ENCODE measurements at places on chromosomes 3 and 15.

DNA sequence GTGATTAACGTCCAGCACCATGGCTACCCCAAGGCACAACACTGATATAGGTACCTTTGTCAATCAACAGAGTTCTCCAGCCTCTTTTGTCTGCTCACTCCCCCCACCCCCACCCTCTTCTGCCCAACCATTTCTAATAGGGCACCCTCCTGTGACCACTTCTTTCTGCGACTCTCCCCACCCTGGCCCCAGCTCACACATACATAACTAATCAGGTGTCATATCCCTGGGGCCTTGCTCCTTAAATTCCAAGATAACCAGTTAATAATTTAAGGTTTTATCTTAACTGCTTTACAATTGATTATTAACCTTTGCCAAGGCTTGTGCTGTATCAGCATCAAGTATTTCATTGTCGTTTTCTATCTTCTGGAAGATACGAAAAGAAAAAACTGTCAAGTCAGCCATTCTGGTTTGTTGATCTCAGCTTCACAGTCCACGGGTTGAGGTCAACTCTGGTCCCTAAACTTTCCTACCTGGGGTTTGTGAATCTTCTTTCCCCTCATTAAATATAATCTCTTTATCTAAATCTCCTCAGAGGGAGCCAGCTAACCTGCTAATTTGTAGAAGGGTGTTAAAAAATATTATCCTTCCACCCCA lies 27.3 kb upstream of the SLC28A2 start:
- no peak for DNase-seq

GRCh38 chr3:137105277-137105977 lies 147.6 kb downstream of the IL20RB start:
- DNase-seq, result peak; percentile 30

- DNase-seq, result no peak
Observed at GRCh38 chr3:63354160-63354559, 76.1 kb downstream of the SYNPR start.

DNA sequence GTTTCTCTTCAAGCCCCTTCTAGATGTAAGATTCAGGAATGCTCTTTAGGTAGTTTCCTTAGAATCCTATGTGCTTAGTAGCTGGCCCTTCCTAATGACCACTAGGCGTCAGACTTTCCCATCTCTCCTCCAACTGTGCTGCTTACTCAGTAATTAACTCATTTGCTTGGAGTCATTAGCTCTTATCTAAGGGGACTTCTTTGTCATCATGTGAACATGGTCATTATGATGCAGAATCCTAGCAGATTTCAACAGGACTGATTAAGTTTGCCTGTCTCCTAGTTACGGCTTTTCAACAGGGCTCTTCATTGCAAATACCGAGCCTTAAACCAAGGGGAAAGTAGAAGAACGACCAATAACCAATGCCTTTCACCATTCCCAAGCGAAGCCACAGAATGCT lies 46.4 kb downstream of the GJD2 start:
- DNase-seq, result no peak

DNA sequence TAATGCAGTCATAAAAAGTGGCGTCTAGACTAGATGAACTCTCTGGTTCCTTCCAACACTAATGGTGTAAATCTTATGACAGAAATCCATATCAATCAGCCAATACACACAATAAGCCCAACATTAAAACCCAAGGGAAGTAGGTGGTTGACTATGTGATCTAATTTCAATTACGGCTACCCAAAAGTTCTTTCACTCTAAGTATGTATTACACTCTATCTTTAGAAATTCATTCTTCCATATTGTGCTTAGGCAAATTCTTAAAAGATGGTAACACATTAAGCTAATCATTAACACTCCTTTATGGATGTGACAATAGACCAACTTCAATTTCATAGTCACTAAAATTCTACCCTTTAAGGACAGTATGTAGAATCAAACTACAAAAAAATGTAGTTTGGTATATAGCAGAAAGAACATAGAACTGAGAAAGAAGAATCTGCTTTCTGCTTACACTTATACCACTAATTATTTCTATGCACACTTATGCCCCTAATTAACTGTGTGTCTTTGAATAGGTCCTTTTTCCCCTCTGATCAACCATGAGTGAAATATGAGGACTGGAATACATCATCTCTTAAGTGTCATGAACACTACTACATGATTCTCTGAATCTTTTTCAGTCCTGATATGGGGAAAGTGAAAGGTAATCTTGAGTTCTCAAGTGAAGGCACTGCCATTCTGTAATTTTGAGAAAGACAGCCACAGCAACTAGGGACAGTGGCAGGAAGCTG lies 557.6 kb downstream of the IGSF11 start:
- no peak for DNase-seq

GRCh38 chr15:31371520-31372240 lies 45.0 kb downstream of the KLF13 start:
- DNase-seq, result no peak

- DNase-seq, result no peak
Observed at GRCh38 chr15:29278436-29279105, 8.9 kb upstream of the NSMCE3 start.

DNA sequence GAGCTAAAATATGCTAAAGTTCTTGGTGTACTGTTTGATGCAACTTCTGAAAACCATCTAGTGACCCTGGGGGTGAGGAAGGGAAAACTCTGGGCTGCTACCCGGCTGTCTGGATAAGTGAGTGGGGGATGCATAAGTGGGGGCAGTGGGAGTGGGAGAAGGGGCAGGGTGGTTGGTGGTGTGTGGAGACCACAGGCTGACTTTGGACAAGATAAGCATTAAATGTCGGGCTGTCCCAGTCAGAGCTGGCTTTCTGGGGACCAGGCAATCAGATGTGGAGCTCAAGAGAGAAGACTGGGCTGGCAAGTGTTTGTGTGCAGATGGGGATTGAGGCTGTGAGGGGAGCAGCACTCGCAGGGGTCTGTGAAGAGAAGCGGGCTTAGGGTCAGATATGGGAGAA lies 11.0 kb upstream of the XIRP1 start:
- no peak for DNase-seq

GRCh38 chr3:127555108-127555507 lies 35.4 kb downstream of the TPRA1 start:
- no peak for DNase-seq

DNA sequence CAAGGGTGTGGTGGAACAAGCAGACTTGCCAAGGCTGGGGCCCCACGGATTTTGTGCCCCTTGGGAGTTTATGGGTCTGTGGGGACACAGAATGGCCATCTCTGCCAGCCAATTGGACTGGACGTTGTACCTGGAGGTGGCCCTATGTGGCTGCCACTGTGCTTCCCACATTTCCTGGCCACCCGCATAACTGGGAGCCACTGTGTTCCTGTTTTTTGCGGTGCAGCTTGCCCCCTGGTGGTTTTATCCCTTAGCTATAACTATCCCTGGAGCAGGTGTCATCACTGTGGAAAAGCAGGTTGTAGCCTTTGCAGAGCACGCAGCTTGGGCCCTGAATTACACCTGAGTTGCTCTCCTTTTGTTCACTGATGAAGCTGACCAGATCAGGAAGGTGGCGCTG lies 306.3 kb downstream of the ZPLD1 start:
- DNase-seq, result no peak

DNA sequence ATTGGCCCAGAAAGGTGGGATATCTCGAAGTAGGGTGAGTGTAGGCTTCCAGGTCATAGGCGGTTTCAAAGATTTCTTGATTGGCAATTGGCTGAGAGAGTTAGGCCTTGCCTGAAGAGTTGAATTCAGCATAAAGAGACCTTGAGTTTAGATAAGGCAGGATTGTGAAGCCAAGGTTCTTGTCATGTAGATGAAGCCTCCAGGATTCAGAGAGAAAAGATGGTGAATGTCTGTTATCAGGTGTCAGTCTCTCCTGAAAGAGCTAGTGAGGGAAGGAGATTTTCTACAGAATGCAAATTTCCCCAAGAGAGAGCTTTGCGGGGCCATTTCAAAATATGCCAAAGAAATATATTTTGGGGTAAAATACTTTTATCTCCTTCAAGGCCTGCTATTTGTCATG lies 217.0 kb upstream of the TLE3 start:
- DNase-seq, result no peak

DNA sequence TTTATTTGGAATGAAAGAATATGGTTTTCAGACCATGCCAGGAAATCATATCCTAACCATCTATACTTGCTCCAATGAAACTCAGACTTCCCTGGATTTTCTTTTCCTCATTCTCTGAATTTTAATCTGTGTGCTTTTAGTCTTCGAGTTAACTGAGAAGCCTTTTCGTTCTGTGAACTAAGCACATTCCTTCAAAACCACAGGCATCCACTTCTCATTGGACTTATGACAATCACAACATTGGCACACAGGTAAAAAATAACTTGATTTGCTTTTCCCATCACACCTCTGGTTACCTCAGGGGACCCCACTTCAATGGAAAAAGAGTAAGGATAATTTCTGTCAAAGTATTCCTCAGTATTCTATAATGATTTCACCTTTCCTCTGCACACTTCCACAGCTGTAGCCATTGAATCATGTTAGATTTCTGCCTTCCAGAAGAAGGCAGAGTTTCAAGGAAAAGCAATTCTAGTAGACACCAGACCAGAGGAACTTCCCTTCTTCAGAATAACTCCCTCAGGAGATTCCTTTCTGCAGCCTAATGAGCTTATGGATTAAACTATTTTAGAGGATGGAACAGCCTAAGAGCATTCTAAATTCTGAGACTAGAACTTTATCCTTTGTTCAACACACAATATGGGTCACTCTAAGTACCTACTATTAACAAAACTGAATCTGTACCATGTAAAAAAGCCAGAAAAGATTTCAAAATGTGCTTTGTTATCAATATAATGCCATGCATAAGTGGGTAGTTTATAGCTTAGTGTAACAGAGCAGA lies 15.9 kb downstream of the COMMD2 start:
- peak; percentile 16 for DNase-seq

DNA sequence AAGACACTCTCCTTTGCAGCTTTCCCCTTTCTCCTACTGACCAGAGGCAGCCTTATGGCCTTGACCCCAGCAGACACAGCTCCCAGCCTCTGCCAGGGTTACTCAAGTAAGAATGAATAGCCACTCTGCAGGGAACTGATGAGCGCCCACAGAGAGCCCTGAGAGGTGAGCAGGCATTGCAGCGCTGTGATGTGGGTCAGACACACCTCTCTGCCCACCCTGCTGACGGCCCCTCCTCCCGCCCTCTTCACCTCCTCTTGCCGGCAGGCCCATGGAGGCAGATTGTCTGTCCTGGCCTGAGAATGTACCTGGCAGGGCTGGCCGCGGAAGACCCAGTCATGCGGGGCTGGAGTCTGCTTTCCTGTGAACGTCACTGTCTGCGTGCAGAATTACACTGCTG lies 512.6 kb upstream of the PPP2R3A start:
- DNase-seq, result no peak

GRCh38 chr15:38589502-38589901 lies 24.9 kb upstream of the RASGRP1 start:
- no peak for DNase-seq

- DNase-seq, result no peak
Observed at GRCh38 chr15:44676676-44677075, 13.2 kb upstream of the SPG11 start.

DNA sequence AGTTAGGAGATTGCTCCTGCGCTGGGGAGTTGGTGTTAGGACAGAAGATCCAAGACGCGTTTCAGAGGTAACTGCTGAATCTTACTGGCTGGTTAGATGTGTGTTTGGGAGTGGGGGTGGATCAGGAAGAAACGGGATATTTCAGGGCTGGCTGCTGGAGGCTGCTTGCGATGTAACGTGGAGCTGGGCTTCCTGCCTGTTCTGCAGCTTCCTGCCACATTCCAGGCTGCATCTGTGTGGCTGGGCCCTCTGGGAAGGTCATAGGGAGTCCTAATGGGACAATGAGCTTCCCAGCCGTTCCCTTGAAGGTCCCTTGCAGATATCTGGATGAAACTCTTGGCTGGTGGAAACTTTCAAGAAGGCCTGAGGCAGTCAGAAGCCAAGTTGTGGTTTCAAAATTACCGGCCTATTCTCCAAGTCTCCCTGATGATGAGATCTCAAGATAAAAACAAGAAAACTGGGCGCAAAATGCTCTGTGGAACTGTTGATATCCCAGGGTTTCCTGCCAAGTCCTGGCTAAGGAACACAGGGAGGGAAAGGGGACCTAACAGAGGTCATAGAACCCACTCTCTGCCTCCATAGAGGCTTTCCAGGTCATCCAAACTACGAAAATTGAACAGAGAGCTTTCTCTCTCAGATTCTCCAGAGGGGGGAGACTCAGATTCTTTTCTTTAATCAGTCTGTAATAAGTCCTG lies 67.0 kb downstream of the NOX5 start:
- peak; percentile 94 for DNase-seq

DNA sequence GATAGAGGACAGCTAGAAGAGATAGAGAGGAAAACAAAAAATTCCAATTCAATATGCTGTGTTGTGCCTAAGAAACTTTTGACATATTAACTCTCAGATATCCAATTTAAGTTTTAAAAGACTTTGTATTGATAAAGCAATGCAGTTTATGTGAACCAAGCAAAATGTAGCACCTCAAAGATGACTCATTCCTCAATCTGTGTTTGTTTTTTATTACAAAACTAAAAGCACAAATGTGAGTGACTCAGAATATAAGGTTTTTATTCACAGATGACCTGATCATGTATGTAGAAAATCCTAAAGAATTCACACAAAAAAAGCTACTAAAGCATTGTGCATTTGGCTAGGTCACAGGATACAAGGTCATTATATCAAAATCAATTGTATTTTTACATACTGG lies 11.1 kb downstream of the HCLS1 start:
- DNase-seq, result no peak

- no peak for DNase-seq
Observed at GRCh38 chr3:167866331-167866730, 130.8 kb downstream of the SERPINI1 start.

DNA sequence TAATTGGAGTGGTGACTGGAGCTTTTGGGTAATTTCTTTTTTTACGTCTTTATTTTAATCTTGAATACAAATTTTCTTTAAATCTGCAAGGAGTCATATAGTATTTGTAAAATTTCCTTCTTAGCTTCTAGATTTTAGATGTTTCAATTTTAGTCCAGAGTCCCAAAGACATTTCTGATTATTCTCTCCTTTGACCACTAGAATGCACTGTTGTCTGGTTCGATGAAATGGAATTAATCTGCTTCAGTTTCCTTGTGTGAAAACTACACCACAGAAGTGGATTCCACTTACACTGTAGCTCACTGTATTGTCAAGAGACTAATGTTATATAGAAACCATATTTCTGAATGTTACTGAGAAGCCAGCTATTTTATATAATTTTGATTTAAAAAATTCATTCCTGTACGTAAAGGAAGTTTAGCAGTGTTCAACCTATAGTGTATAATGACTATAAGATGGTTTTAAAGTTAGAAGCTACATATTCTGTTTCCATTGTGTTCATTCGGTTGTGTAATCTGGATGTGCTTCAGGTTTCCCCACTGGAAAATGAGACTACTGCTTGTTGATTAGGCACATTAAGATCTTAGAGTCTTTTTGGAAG lies 6.1 kb downstream of the GRAMD1C start:
- no peak for DNase-seq

- peak; percentile 69 for DNase-seq
Observed at GRCh38 chr3:29281344-29282241, 722 bp downstream of the RBMS3 start.

DNA sequence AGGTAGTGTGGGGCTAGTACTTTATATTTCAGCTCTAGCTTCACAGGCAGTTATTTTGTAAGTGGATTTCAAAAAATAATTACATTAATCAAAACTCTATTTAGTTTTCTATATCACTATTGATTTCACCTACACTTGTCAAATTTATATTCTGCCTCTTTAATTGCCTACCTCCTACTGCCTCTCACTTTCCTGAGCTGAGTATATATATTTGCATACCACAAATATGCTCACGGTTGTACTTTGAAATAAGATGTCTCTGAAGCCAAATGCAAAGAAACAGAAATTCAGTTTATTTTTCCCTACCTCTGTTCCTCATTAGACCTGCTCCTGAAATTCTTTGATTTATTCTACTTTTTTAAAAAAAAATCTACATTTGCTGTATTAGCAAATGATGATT lies 309.3 kb upstream of the TGFBR2 start:
- DNase-seq, result no peak
